Cardiac muscle cell (in vitro differentiated cells and primary cell): ENCODE measurements at places on chromosomes 11 and 22. TPM values are rescaled to one million over a fixed set of nuclear protein-coding genes. Genes with fewer than 3 reads are reported as not detected.

- DNase-seq = peak; percentile 46
Measured at GRCh38 chr11:45073685-45074141, 72.7 kb upstream of the PRDM11 start.

GRCh38 chr11:2290351-2290841, 11.3 kb downstream of the C11orf21 start:
- no peak for DNase-seq

DNA sequence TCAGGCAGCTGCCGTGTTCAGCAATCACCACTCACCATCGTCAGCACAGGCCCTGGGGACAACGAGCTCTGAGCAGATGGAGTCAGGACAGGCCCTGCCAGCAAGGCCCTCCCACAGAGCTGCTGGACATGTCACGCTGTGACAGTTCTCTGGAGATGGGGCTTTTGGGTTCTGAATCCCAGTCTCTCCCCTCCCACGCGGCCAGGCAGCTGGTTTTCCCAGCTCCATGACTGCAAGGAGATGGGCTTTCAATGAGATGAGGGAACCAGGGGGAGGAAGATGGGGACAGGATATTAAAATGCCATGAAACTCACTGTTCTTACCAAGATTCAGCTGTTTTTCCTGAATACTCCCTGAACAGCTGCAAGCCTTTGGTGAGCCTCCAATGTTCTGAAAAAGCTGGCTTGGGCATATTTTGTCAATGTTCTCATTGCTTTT, 305.9 kb downstream of the BRD1 start:
- DNase-seq = no peak

GRCh38 chr22:44823396-44823795, 71.0 kb downstream of the ARHGAP8 start:
- no peak for DNase-seq

DNA sequence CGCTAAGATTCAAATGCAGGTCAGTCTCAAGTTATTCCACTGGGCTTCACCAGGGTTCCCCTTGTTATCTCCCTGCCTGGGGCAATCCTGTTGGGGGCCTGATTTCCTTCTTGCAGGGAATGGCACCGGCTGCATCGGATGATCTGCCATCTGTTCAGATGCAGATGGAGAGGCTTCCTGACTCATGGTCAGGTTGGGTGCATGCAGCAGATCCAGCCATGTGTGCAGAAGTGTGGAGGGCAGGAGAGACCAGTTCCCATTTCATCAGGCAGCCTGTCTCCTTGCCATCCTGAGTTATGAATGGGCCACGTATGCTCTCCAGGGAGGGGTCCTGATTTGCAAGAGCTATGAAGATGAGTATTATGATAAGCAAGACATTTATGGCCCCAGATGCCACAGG, 161.2 kb upstream of the PLET1 start:
- no peak for DNase-seq

GRCh38 chr11:67588136-67588503, 4.5 kb downstream of the GSTP1 start:
- no peak for DNase-seq

DNA sequence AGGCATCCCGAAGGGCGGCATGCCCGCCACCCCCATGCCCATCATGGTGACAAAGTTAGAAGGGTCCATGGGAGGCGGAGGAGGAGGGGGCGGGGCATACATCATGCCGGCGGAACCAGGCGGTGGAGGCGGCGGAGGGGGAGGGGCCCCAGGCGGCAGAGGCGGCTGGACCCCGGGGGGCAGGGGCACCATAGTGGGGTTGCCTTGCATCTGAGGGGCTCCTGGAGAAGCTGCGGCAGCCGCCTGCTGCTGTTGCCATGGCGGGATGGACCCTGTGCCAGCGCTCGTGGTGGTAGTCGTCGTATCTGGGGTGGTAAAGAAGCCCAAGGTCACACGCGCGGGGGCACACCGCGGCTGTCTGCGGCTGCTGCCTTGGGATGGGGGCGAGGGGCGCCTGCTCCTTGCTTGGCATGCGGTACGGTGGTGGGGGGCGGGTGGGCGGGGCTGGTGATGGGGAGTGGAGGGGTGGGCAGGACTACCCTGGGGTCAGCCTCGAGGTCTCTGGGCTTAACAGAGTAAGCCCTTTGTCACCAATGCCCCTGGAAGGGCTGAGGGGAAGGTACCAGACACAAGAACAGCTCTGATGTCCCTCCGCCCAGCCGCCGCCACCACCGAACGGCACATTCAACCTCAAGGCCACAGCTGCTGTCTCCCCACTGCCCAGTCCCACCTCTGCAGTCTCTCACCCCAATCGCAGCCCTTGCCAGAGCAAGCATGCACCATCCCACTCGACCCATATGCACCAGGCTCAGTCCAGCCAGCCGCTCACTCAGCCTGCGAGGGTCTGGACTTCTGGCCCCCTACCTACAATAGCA, 6.3 kb upstream of the PYGM start:
- no peak for DNase-seq

- DNase-seq = no peak
Measured at GRCh38 chr22:26065847-26066246, 103.4 kb upstream of the SEZ6L start.

DNA sequence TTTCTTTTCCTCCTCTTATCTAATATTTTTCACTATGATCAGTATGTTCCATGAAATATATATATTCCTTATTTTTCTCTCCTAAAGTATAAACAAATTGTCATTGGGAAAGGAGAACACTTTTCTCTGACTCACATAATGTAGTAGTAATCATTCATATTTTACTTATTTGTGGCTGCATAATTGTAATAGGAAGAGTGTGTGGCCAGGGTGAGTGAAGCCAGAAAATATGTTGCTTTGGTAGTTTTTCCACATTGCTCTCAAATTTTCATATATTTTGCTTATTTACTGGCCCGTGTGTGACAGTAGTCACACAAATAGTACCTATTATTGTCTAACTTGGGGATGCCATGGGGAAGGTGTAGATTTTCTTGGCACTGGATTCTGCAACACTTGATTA, 172.1 kb downstream of the DYNC2H1 start:
- DNase-seq = no peak

GRCh38 chr11:35618497-35619115, 346 bp downstream of the FJX1 start:
- DNase-seq = peak; percentile 60

GRCh38 chr11:34155057-34155756, 49.8 kb downstream of the NAT10 start:
- DNase-seq = no peak

- DNase-seq = no peak
Measured at GRCh38 chr11:32962016-32962415, 53.7 kb upstream of the DEPDC7 start.

GRCh38 chr11:69447786-69448185, 33.7 kb upstream of the LINC01488 start:
- DNase-seq = no peak

- DNase-seq = no peak
Measured at GRCh38 chr22:19610518-19611253, 86.5 kb upstream of the CLDN5 start.

- no peak for DNase-seq
Measured at GRCh38 chr11:130553306-130553705, 104.9 kb downstream of the ADAMTS15 start.

DNA sequence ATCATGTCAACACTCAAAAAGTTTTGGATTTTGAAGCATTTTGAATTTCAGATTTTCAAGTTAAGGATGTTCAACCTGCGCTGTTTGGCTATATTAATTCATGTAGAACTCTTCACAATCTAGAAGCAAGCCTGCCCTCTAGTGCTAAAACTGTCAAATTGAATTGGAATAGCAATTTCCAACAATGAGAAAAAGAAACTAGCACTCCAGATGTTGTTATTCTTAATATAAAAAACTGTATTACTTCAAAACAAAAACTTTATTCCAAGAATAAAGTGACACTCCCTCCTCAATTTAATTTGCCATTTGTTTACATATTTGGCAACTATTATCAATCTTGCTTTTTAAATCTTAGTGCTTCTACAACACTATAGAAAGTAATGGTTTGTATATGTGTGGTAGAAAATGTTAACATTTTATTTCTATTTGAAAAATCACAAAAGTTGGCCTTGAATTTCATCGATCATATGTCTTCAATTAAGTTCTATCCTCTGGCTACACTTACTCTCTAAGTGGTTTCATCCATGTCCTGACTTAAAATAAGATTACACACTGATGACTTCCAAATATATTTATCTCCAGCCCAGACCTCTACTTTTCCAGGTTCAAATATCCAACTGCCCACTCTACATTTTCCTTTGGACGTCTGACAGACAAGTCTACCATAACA, 36.6 kb downstream of the DCUN1D5 start:
- DNase-seq = peak; percentile 62

- no peak for DNase-seq
Measured at GRCh38 chr11:44351006-44351660, 41.2 kb upstream of the ALX4 start.

- peak; percentile 92 for DNase-seq
Measured at GRCh38 chr11:45771566-45772448, 33.1 kb upstream of the SLC35C1 start.

DNA sequence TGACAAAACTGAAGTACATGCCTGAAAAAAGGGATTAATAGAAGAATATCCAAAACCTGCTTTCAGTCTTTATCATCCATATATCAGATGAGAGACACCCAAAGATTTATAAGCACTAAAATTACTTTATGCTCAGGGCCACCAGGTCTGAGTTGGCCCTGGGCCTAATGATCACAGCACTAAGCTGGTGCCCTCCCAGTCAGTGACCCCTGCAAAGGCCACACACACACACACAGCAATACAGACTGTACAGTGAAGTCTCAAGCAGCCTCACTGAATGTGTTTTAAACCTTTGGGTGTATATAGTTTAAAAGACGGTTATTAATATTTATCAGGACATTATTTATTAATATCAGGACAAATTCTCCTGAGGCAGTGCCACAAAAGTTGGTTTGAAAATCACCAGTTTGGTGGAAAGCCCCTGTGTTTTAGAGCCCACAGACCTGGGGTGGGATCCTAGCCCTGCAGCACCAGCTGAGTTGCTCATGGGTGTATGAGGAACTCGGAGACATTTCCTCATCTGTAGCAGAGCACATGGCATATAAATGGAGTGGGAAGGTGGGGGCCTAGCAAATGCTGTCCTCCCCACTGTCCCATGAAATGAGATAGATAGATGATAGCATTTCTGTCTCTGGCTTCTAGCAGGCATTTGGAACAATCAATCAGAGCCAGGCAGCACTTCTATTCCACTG, 48.4 kb upstream of the HORMAD2 start:
- DNase-seq = no peak

GRCh38 chr11:93133488-93134109, 64.2 kb downstream of the SLC36A4 start:
- peak; percentile 53 for DNase-seq

DNA sequence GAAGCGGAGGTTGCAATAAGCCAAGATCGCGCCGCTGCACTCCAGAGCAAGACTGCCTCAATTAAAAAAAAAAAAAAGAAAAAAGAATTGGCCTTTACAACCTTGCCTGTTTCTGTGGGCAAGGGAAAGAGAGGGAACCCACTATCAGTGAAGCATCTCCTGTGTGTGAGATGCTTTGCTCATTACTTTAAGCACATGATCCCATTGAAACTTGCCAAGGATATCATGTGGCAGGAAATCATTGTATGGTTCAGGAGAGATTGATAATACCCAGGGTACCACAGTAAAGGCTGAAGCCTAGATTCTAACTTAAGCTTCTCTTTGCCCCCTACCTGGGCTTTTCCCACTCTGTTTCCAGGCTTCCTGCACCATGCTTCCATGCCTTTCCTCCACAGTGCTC, 3.6 kb downstream of the LDLRAD3 start:
- no peak for DNase-seq

GRCh38 chr11:102798012-102798746, at the start of gene MMP1:
Gene MMP1, minus strand, starts transcription at chr11:102798160. Its CDS starts 68 bp downstream, at chr11:102798092.
- DNase-seq = peak; percentile 28

- no peak for DNase-seq
Measured at GRCh38 chr11:44777209-44778194, 50.7 kb downstream of the TSPAN18 start.

GRCh38 chr11:78800756-78801155, 226.1 kb upstream of the NARS2 start:
- no peak for DNase-seq

- no peak for DNase-seq
Measured at GRCh38 chr22:40451210-40451609, 80.8 kb downstream of the SGSM3 start.

DNA sequence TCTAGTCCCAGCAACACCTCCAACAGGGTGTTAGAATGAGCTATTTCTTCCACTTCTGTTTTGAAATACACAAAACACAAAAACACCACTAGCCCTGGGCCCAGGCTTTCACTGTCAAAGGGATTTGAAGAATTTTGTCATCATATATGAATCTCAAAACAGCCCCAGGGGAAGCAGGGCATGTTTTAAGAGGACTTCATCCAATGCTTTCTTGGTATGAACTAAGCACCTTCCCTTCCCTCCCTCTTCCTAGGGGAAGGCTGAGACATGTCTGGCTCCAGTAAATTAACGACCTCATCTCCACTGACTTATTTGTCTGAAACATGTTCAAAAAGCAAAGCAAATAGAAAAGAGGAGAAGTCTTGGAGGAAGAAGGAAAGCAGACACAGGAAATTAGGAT, 75.7 kb upstream of the INCENP start:
- no peak for DNase-seq

GRCh38 chr11:112662554-112662953, 298.7 kb upstream of the NCAM1 start:
- no peak for DNase-seq

GRCh38 chr22:37276776-37277175, 5.5 kb upstream of the CYTH4 start:
- peak; percentile 41 for DNase-seq

- DNase-seq = no peak
Measured at GRCh38 chr11:123493349-123494063, 63.4 kb downstream of the GRAMD1B start.

DNA sequence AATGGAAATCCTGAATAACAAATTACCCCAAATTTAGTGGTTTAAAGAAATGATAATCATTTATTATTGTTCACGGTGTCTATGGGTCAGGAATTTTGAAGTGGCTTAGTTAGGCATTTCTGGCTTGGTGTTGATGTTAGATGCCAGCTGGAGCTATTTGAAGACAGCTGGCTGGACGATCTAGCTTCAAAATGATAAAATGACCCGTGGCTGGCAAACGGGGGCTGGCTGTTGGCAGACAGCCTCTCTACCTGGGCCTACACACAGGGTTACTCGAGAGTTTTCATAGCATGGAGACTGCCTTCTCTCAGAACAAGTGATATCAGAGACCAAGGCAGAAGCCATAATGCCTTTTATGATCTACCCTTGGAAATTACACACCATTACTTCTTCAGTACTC, 285.2 kb downstream of the METTL15 start:
- DNase-seq = no peak

The SYT8 gene
- total RNA-seq = not detected in 2 replicates

The CAT gene
- 29.3 and 50.1 TPM in 2 replicates for total RNA-seq

The RHOD gene
- 48.5 and 71.7 TPM in 2 replicates for total RNA-seq

The MMP11 gene
- 38.2 and 71.2 TPM in 2 replicates for total RNA-seq

The SUSD2 gene
- total RNA-seq = 2.2 and 2.6 TPM in 2 replicates

The NPAS4 gene
- 1.2 TPM in 2 replicates for total RNA-seq

The KCNA4 gene
- total RNA-seq = 1.4 and 7.1 TPM in 2 replicates

The POU2AF2 gene
- total RNA-seq = not detected in 2 replicates

The APOA5 gene
- not detected in 2 replicates for total RNA-seq

The CATSPERZ gene
- total RNA-seq = not detected in 2 replicates

The VPS26B gene
- 49.4 and 56.5 TPM in 2 replicates for total RNA-seq
